ENCODE measurements at places on chromosomes 4 and X. TPM values are rescaled to one million over a fixed set of nuclear protein-coding genes. Genes with fewer than 3 reads are reported as not detected.

Gene TMEM31
- total RNA-seq, result not detected

Gene NEIL3
- not detected for total RNA-seq

Gene FATE1
- total RNA-seq, result not detected

Gene UNC5C
- total RNA-seq, result 13.3 TPM

Gene C4orf36
- not detected for total RNA-seq

Gene DRP2
- total RNA-seq, result 2.4 TPM

Gene MSANTD1
- total RNA-seq, result not detected

Gene SLITRK4
- 2.6 TPM for total RNA-seq

Gene PNCK
- 1.4 TPM for total RNA-seq

Gene ADGRG2
- total RNA-seq, result 4.3 TPM

Gene ABLIM2
- total RNA-seq, result 30.8 TPM

Gene HPSE
- 1.7 TPM for total RNA-seq

Gene AKAP4
- not detected for total RNA-seq

Gene DMRTC1B
- not detected for total RNA-seq

Gene SLC10A4
- 0.21 TPM for total RNA-seq

Measured in ascending aorta (tissue), 2 donors.